ENCODE measurements at places on chromosomes 16 and 17.

GRCh38 chr17:74637265-74637664, 13.7 kb upstream of the CD300E start:
- DNase-seq: no peak

DNA sequence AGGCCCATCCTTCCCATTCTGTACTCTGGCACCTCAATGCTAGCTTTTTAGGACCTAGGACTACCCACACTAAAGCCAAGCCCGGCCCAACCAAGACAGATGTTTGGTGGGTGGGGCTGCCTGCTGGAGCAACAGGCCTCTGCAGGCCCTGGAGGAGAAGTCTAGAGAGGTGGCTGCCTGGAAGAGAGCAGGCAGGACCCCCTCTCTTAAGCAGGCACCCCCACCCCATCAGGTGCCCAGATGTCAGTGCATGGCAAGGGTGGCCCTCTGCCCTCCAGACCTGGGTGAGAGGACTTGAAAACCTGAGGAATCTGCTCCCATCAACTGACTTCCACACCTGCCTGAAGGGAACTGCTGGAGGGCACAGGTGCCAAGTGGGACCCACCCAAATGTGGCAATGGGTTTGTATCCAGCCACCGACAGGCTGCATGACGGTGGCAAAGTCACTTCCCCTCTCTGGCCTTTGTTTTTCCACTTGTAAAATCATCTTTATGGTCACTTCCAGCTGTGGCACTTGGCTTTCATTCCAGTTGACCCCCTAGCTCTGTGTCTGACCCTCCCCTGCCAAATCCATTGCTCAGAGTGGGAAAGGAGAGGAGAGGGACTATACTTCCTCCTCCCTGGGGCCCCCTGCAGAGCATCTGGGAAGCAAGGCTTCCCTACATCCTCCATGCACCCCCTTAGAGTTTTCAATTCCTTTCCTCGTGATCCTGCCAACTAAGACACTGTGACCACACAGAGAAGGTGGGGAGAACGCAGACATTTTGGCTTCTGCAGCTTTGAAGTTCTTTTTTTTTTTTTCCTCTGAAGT, 1.7 kb upstream of the STAT5A start:
- no peak for DNase-seq

DNA sequence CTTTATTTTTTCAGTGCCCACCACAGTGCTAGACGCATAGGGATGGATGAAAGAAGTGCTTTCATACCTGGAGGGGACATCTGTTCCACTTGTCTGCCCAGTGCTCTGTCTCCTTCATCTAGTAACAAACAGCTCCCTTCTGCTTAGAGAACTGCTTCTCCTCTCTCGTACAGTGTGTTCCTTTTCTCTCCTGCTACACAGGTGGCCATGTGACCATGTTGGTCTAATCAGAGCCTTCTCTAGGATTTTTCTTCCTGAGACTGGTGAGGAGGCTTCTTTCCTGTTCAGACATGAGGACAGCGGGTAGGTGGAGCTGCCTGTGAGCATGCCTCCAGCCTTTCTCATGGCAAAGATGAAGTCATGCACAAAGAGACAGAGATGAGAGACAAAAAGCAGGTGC, 182.7 kb downstream of the TMEM132E start:
- no peak for DNase-seq

DNA sequence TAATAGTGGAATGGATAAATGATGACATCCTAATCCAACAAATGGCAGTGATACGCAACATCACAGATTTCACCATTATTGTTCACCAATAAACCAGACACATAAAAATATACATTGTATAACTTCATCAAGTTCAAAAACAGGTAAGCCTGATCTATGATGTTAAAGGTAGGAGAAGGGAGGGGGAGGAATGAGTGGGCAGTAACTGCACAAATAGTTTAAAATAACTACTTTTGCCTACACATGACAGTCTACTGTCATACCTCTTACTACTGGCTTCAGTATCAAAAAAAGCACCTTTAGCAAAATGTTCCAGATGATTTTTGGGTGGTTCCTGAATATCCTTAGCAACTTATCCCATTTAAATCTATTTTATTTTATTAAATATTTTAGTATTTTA, 28.8 kb downstream of the CHCT1 start:
- no peak for DNase-seq

- DNase-seq: no peak
These were observed 276.9 kb downstream of the SOX9 start for GRCh38 chr17:72397687-72398086.

- no peak for DNase-seq
These were observed 10.2 kb downstream of the RAB11FIP4 start for GRCh38 chr17:31401456-31402254.
